Activated T-helper 17 cell treated with anti-CD3 and anti-CD28 coated beads, Interleukin-2, amount 50 U/mL, for 72 hours (primary cell): ENCODE measurements at places on chromosomes 6 and 20. TPM values are rescaled to one million over a fixed set of nuclear protein-coding genes. Genes with fewer than 3 reads are reported as not detected.

MUC21 gene
- not detected for total RNA-seq

SGK2 gene
- total RNA-seq: 2.9 TPM

LIME1 gene
- total RNA-seq: 24.8 TPM

SERINC3 gene
- 86.8 TPM for total RNA-seq

PHACTR1 gene
- 0.05 TPM for total RNA-seq

VNN1 gene
- total RNA-seq: not detected

PRSS16 gene
- 1.8 TPM for total RNA-seq

JPH2 gene
- total RNA-seq: 0.09 TPM

KCNQ5 gene
- total RNA-seq: 1.3 TPM

MCHR2 gene
- not detected for total RNA-seq

TFAP2C gene
- total RNA-seq: not detected

TMC2 gene
- not detected for total RNA-seq

RAB32 gene
- total RNA-seq: 0.37 TPM

CTAGE9 gene
- not detected for total RNA-seq

EPPIN gene
- total RNA-seq: not detected

SLC22A3 gene
- total RNA-seq: 0.11 TPM

SPATA25 gene
- total RNA-seq: 0.74 TPM

UBD gene
- 0.84 TPM for total RNA-seq

GTPBP2 gene
- 67.3 TPM for total RNA-seq

OLIG3 gene
- 3.5 TPM for total RNA-seq

CDYL gene
- 23.3 TPM for total RNA-seq

ADGRF1 gene
- total RNA-seq: not detected

GLP1R gene
- total RNA-seq: not detected

LAMP5 gene
- total RNA-seq: not detected

METTL24 gene
- not detected for total RNA-seq

MOG gene
- total RNA-seq: not detected

MEI4 gene
- not detected for total RNA-seq

SMIM28 gene
- not detected for total RNA-seq

SLC13A3 gene
- not detected for total RNA-seq

BPIFB4 gene
- total RNA-seq: not detected
